ENCODE measurements at places on chromosomes 6 and 20.

DNA sequence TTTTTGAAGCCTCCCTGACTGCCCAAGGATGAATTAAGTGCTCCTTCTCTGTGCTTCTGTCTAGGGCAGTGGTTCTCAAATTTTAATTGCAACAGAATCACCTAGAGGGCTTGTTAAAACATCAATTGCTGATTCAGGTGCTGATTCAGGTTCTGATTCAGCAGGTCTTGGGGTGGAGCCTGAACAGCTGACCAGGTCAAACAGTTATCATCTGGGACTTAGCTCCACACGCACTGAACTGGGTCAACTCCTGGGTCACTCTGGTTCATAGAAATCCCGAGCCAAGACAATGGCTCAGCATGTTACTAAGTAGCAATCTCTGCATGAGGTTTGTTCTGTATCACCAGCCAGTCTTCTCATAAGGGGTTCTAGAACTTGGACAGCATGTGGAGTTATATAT lies 192.3 kb downstream of the GJA1 start:
- DNase-seq: no peak

DNA sequence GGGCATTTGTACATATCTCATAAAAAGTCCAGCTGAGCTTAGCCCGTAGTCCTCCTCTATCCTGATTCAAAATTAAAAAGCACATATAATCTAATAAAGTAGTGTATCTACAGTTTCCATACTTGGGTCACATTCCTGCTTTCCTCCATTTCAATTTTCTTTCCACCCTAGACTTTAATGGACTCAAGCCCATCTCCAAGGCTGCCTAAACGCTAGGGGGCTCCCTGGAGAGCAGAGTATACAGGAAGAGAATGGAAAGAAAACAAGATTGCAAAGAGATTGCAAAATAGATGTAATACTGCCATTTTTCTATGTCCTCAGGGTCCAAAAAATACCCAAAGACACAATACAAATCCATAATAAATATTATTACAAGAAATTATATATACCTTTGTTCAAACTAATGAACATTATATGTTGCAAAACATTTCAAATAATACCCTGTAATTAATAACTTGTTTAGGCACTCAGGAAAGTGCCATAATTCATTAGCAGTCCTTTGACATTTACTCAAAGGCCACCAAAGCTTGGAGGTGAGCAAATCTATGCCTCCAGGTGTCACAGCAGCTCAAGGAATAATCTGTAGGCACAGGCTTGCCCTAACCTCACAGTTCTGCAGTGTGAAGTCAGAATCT lies 2.4 kb upstream of the MCM3 start:
- DNase-seq: peak; percentile 72

- DNase-seq: no peak
Measured at GRCh38 chr6:126773112-126773805, 345.2 kb upstream of the RSPO3 start.

DNA sequence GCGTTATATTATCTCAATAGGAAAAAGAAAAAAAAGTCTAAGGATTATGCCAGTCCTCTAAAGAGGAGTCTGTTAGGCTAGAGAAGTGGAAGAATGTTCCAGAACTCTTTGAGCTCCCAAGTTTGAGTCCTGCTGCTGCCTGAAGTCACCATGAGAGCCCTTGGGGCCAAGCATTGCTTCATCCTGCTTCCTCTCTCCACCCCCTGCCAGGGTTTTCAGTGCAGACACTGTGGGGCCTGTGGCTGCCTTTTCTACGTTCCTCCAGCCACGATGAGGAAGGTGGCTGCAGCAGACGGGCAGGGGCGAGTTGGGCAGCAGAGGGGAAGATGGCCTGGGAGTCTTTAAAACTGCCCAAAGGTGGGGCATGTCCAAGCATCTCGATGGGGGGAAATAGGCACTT lies 214.4 kb upstream of the KCNG1 start:
- no peak for DNase-seq

DNA sequence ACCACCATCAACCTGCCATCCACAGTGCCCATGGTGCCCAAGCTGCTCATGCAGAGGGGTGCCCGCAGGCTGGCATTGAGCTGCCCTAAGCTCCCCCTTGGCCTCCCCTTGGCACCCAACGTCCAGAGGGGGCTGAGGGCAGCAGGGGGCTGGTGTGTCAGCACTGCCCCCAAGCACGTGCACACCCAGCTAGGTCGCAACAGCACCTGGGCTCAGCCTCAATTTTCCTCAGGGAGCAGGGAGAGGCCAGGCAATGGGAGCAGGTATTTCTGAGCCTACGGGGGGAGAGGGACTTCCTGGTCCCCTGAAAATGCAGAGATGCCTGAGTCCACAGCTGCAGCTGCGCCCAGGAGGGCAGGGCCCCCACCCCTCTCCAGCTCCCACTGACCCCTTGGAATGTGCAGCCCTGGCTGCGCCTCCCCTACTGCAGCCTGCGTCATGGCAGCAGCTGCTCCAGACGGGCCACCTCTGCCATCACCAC lies 204.2 kb downstream of the ANKRD60 start:
- DNase-seq: no peak

DNA sequence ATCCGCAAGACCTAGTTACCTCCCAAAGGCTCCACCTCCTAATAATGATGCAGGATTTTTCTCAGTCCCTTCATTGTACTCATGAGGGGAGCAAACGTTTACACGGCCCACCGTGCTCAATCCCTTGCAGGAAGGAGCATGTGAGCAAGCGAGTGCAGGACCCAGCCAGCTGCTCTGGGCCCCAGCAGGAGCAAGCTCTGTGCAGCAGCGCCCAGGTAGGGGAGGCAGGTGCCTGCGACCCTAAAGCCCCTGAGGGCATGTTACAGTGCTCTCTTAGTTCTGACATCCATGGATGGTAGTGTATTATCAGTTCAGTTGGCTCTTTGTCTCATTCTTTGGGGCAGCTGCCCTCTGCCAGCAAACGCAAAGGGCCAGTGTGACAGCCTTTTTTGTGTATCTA lies 143.4 kb downstream of the TBXT start:
- DNase-seq: no peak

- no peak for DNase-seq
Measured at GRCh38 chr6:79269877-79270276, 35.4 kb upstream of the HMGN3 start.

DNA sequence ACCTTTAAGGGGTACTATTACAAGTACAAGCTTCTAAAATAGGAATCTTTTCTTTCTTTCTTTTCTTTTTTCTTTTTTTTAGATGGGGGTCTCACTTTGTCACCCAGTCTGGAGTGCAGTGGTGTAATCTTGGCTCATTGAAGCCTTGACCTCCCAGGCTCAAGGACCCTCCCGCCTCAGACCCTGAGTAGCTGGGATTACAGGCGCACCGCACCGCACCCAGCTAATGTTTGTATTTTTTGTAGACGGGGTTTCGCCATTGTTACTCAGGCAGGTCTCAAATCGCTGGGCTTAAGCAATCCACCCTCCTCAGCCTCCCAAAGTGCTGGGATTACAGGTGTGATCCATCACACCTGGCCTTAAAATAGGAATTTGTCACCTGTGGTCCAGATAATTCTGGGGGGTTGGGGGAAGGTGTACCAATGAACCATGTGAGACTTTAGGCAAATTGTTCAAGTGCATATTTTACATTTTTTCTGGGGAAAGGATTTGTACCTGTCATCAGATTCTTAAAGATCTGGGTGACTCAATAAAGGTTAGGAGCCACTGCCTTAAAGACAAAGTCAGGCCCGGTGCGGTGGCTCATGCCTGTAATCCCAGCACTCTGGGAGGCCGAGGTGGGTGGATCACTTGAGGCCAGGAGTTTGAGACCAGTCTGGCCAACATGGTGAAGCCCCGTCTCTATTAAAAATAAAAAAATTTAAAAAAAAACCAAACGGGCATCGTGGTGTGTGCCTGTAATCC lies 19.7 kb upstream of the SYNJ2 start:
- no peak for DNase-seq

DNA sequence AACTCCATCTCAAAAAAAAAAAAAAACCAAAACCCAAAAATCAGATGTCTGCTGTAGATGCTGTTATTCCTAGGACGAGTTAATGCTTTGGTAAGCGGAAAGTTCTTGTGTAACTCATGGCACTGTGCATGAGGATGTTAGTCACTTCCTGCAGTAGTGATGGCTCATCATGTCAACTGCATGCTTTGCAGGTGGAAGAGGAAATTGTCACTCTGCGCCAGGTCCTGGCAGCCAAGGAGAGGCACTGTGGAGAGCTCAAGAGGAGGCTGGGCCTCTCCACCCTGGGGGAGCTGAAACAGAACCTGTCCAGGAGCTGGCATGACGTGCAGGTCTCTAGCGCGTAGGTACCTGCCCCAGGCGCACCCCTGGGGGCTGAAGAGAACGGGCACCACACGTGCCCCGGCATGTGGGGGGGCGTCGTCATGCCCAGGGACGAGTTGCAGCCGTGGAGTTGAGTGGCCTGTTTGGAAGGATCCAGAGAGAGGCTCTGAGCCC lies 8.5 kb downstream of the TPD52L2 start:
- DNase-seq: no peak

- DNase-seq: no peak
Measured at GRCh38 chr6:119436583-119436982, 87.0 kb upstream of the MAN1A1 start.

GRCh38 chr20:49768204-49769047 lies 44.2 kb upstream of the SLC9A8 start:
- no peak for DNase-seq

- no peak for DNase-seq
Measured at GRCh38 chr20:7085467-7085866, 318.0 kb downstream of the BMP2 start.

- no peak for DNase-seq
Measured at GRCh38 chr20:36538026-36538722, 3.1 kb upstream of the MYL9 start.

DNA sequence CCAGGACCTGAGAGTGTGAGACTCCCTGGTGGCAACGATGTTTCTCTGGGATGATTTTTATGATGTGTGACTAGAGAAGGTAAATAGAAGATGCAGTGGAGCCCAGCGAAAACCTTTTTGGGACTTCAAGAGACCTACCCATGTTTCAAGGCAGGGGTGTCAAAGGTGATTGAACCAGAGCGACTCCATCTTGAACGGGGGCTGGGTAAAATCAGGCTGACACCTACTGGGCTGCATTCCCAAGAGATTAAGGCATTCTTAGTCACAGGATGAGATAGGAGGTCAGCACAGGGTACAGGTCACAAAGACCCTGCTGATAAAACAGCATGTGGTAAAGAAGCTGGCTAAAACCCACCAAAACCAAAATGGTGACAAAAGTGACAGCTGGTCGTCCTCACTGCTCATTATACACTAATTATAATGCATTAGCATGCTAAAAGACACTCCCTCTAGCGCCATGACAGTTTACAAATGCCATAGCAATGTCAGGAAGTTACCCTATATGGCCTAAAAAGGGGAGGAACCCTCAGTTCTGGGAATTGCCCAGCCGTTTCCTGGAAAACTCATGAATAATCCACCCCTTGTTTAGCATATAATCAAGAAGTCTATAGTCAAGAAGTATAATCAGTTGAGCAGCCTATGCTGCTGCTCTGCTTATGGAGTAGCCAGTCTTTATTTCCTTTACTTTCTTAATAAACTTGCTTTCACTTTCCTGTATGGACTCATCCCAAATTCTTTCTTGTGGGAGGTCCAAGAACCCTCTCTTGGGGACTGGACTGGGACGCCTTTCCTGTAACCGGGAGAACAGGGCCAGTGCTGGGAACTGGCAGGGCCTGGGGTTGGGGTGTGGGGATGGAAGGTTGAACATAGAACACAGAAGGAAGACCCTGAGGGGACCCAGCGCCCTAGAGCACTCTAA lies 526.4 kb downstream of the QKI start:
- no peak for DNase-seq

- no peak for DNase-seq
Measured at GRCh38 chr6:93307505-93308409, 111.6 kb downstream of the EPHA7 start.

GRCh38 chr6:150729188-150729748 lies 129.6 kb downstream of the PLEKHG1 start:
- no peak for DNase-seq

GRCh38 chr6:11366183-11366933 lies 133.9 kb upstream of the NEDD9 start:
- no peak for DNase-seq

DNA sequence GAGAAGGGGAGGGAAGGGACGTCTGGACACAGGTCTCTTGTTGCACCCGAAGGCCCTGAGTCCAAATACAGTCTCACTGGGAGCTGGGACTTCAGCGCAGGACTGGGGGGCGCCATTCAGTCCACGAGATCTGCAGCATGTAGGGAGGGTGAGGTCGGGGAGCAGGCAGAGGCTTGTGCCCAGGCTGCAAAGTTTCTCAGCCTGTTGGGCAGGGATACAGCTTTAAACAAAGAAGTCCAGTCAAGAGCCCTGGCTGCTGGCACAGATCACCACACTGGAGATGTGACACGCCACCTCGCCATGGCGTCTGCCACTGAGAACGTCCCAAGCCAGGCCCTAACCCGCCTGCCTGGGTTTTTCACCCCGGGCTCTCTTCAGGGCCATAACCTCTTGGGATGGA lies 256.6 kb downstream of the DLL1 start:
- DNase-seq: no peak

GRCh38 chr6:17417817-17418216 lies 24.4 kb downstream of the CAP2 start:
- no peak for DNase-seq

- no peak for DNase-seq
Measured at GRCh38 chr6:51626391-51626790, 461.0 kb downstream of the PKHD1 start.

- peak; percentile 66 for DNase-seq
Measured at GRCh38 chr6:83708546-83708969, 343 bp downstream of the SNAP91 start.

DNA sequence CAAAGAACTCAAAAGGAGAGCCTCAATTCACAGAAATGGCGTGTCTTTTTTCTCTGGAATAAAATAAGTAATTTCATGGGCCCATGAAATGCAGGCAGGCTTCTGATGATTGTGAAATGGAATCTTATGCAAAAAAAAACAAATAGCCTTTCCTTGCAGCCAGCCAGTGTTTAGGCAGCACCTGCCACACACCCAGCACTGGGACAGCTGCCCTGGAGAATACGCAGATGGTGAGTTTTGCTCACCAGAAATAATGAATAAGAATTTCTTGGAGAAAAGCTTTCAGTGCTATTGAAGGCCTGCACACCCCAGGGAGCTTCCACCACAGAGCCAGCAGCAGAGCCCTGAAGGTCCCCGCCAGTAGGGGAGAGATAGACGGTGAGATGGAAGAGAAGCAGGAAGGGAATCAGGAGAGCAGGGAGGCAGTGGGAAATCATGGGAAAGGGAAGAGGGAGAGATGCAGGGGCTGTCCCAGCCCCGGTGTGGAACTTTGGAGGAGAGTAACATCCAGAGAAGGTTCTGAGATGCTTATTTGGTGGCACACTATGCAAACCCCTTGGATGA lies 54.9 kb downstream of the PXDC1 start:
- no peak for DNase-seq

DNA sequence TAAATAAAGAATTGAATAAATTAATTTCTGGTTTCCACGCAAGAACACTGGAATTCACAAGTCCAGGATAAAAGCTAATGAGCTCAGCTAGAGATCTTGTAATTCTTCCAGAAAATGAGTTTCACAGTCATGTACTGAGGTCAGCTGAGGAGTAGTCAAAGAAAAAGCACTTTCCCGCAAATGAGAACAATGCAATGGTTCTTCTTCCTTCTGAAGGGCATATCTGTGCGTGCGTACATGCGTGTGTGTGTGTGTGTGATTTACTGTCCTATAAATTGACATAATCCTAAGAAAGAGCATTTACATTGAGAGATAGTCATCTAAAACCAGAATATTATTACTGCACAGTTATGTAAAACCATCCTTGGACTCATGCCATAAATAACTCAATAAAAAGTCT lies 968.9 kb upstream of the EYS start:
- DNase-seq: no peak

- DNase-seq: no peak
Measured at GRCh38 chr20:18428490-18429173, 38.2 kb downstream of the DZANK1 start.

GRCh38 chr20:44586289-44586911 lies 4.0 kb downstream of the PKIG start:
- no peak for DNase-seq

- DNase-seq: no peak
Measured at GRCh38 chr6:92364948-92365541, 1054.3 kb downstream of the EPHA7 start.

All from NCI-H2081 (cell line).